Uterus (tissue), 4 donors: ENCODE measurements at places on chromosomes 7 and 10.
A peak's percentile ranks its signal among the peaks of the same experiment; 100 is the strongest.

GRCh38 chr7:86667732-86668131 is 24.0 kb downstream of the GRM3 start:
- no peak overlapping the region for H3K27ac ChIP-seq
- no peak overlapping the region for H3K4me3 ChIP-seq
- no peak for DNase-seq
- no peaks in the 10 kb centered on the region for H3K4me1 ChIP-seq

DNA sequence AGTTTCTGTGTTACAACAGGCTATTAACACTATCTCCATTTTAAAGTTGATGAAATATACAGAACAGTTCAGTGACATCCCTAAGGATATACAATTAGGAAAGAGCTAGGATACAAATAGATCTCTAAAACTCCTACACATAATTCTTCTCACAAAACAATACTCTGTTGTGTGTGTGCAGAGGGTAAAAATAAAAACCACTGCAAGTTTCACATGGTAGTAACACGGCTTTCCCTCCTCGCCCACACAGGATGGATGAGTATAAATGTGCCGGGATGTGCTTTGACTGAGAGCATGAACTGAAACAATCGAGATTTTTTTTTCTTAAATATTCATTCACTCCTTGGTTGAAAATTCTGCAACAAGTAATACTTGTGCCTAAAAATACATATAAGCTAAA is 131.5 kb upstream of the C1QL3 start:
- DNase-seq: no peak
- no peaks in the 10 kb centered on the region for H3K27me3 ChIP-seq
- H3K4me1 ChIP-seq: no peaks in the 10 kb centered on the region
- H3K36me3 ChIP-seq: no peaks in the 10 kb centered on the region
- H3K4me3 ChIP-seq: no peak overlapping the region
- H3K27ac ChIP-seq: no peak overlapping the region

DNA sequence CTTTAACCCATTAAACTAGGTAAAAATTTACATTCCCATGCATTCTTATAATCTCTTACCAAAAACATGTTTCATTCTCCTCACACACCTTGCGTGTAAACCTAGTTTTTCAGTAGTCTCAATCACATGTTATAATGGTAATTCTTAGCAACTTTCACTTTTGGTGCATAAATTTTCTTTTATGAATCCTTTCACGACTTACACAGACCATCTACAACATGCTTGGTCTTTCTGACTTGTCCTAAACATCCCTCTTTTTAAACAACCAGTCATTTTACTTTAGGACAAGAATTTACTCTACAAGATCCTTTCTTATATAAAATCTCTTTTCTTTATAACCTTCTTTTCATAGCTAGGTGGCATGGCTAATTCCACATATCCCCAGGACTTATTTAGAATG is 25.8 kb downstream of the FBXL13 start:
- H3K4me1 ChIP-seq: no peaks in the 10 kb centered on the region
- no peak overlapping the region for H3K4me3 ChIP-seq
- H3K27ac ChIP-seq: no peak overlapping the region
- no peaks in the 10 kb centered on the region for H3K27me3 ChIP-seq

DNA sequence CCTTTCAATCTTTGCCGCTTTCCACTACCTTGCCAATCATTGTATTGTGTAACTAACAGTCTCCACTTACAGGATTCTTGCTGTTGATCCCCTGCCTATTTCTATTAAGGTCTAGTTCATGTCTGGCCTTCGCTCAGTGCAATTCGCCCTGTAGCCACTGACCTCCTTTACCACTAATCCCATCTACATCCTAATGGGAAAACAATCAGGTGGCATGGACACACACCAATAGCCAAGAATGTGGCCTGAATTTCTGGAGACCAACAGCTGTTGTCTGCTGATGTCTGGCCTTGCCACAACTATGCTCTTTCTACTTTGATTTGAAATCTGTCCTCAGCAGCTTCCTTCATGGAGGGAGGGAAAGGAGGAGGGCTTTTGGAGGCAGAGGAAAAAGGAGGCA is 546.2 kb downstream of the SORCS3 start:
- no peak overlapping the region for H3K4me3 ChIP-seq
- H3K27me3 ChIP-seq: no peaks in the 10 kb centered on the region
- H3K4me1 ChIP-seq: no peaks in the 10 kb centered on the region
- no peak overlapping the region for H3K27ac ChIP-seq

GRCh38 chr10:15652117-15652516 is 67.6 kb downstream of the ITGA8 start:
- H3K4me1 ChIP-seq: no peaks in the 10 kb centered on the region
- no peak overlapping the region for H3K4me3 ChIP-seq
- no peak overlapping the region for H3K27ac ChIP-seq
- no peaks in the 10 kb centered on the region for H3K27me3 ChIP-seq
- no peaks in the 10 kb centered on the region for H3K36me3 ChIP-seq

- H3K4me3 ChIP-seq: no peak overlapping the region
- H3K27ac ChIP-seq: no peak overlapping the region
- H3K27me3 ChIP-seq: no peaks in the 10 kb centered on the region
- no peaks in the 10 kb centered on the region for H3K4me1 ChIP-seq
These were observed 328.0 kb downstream of the PLXDC2 start for GRCh38 chr10:20144268-20144667.

DNA sequence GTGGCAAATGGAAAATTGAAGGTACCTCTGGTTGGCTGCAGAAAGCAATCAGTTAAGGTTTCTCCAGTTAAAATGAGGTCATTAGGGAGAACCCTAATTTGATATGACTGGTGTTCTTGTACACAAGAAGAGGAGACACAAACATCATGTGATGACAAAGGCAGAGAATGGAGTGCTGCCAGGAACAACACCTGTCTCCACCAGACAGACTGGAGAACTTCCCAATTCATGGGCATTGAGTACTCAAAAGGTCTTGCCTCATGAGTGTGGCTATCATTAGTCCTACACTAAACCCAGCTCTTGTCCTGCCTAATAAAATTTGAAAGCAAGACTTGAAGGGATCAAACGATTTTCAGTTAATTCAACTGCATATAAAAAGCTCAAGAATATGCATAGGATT is 152.6 kb downstream of the PTPN20 start:
- H3K27me3 ChIP-seq: no peaks in the 10 kb centered on the region
- H3K4me3 ChIP-seq: no peak overlapping the region
- no peak overlapping the region for H3K27ac ChIP-seq
- H3K36me3 ChIP-seq: no peaks in the 10 kb centered on the region

DNA sequence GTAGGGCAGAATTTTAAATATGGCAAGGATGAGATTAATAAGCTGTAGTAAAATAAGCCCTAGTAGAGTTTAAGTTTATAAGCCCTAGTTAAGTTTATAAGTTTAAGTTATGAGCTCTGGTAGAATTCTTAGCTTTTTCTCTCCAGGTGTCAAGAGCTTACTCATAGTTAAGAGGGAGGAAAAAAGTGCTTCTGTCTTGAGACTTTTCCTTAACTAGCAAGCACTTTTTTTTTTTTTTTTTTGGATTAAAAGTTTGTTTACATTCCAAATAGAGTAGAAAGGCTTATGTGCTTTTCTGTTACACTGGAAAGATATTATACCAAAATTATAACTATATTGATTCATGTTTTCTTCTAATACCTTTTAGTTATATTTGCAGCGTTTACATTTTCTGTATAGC is 25.5 kb upstream of the MPP7 start:
- no peaks in the 10 kb centered on the region for H3K27me3 ChIP-seq
- no peak overlapping the region for H3K4me3 ChIP-seq
- H3K4me1 ChIP-seq: peaks cover 10% of the 10 kb centered on the region
- H3K27ac ChIP-seq: peak overlapping the region; percentile 72
- no peaks in the 10 kb centered on the region for H3K36me3 ChIP-seq

DNA sequence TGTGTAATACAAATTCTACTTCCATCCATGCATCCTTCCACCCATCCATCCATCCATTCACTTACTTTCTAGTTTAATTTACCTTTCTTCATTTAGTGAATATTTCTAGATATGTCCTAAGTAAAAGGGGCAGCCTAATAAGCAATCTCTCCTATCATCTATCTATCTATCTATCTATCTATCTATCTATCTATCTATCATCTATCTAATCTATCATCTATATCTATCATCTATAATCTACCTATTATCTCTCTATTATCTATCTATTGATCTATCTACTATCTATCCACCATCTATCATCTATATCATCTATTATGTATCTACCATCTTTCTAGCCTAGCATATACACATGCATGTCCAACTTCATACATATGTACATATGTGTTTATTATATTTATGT is 104.2 kb downstream of the PTPN20 start:
- H3K4me3 ChIP-seq: no peak overlapping the region
- no peaks in the 10 kb centered on the region for H3K36me3 ChIP-seq
- no peaks in the 10 kb centered on the region for H3K4me1 ChIP-seq
- DNase-seq: no peak
- no peaks in the 10 kb centered on the region for H3K27me3 ChIP-seq

DNA sequence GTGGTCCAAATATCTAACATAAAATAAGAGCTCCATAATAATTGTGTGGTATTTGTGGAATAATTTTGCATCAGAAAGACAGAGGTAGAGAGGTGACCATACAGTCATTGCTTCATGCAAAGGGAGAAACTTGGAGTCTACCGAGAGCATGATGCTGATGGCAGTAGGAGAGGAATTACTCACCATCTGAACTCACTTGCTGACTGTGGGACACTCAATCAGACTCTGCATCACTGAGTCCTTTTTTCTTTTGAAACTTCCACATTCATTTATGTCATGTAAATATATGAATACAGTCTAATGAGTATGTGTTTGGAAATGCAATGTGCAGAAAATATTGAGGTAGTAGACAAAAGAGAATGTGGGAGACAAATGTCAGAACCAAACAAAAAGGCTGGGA is 933.8 kb downstream of the REEP3 start:
- no peaks in the 10 kb centered on the region for H3K27me3 ChIP-seq
- no peak for DNase-seq
- H3K27ac ChIP-seq: no peak overlapping the region
- H3K4me1 ChIP-seq: no peaks in the 10 kb centered on the region
- no peak overlapping the region for H3K4me3 ChIP-seq
- H3K36me3 ChIP-seq: no peaks in the 10 kb centered on the region

GRCh38 chr10:49382226-49382625 is 13.7 kb downstream of the DRGX start:
- DNase-seq: no peak
- H3K4me1 ChIP-seq: no peaks in the 10 kb centered on the region
- H3K27ac ChIP-seq: no peak overlapping the region
- H3K36me3 ChIP-seq: no peaks in the 10 kb centered on the region

GRCh38 chr7:48130658-48131108 is 40.6 kb upstream of the ABCA13 start:
- H3K27me3 ChIP-seq: no peaks in the 10 kb centered on the region
- H3K27ac ChIP-seq: no peak overlapping the region
- no peaks in the 10 kb centered on the region for H3K4me1 ChIP-seq
- DNase-seq: no peak
- H3K4me3 ChIP-seq: no peak overlapping the region

DNA sequence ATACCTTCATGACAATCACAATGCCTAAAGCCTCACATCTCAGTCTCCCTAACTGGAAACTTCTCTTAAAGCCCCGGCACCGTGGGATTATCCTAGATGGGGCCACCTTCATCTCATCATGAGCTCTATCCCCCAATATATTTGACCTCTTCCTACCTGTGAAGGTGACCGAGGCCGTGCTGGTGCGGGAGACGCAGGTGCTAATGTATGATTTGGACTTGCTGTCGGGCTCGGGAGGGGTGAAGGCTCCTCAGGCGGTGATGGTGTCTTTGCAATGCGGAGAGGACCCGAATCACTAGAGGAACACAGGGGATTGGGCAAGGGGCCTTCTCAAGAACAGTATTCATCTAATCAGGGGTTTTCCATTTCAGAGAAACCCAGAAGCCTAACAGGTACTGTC is 168.4 kb downstream of the AMPH start:
- H3K36me3 ChIP-seq: no peaks in the 10 kb centered on the region
- H3K4me3 ChIP-seq: no peak overlapping the region
- no peak overlapping the region for H3K27ac ChIP-seq
- no peaks in the 10 kb centered on the region for H3K4me1 ChIP-seq
- H3K27me3 ChIP-seq: no peaks in the 10 kb centered on the region

GRCh38 chr7:2710901-2711551 is 23.0 kb downstream of the AMZ1 start:
- H3K4me1 ChIP-seq: no peaks in the 10 kb centered on the region
- H3K36me3 ChIP-seq: no peaks in the 10 kb centered on the region
- no peak overlapping the region for H3K4me3 ChIP-seq
- DNase-seq: no peak
- H3K27me3 ChIP-seq: no peaks in the 10 kb centered on the region
- no peak overlapping the region for H3K27ac ChIP-seq

- H3K27me3 ChIP-seq: no peaks in the 10 kb centered on the region
- no peaks in the 10 kb centered on the region for H3K4me1 ChIP-seq
- no peaks in the 10 kb centered on the region for H3K36me3 ChIP-seq
- H3K27ac ChIP-seq: no peak overlapping the region
These were observed 9.4 kb upstream of the HERC4 start for GRCh38 chr10:68084469-68084868.

DNA sequence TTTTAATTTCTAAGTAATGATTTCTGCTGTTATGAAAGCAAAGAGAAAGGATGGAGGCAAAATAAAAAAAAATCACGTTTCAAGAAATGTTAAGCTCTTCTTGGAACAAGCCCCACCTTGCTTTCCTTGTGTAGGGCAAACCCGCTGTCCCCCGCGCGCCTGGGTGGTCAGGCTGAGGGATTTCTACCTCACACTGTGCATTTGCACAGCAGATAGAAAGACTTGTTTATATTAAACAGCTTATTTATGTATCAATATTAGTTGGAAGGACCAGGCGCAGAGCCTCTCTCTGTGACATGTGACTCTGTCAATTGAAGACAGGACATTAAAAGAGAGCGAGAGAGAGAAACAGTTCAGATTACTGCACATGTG is 2.4 kb downstream of the ADRB1 start:
- no peaks in the 10 kb centered on the region for H3K4me1 ChIP-seq
- DNase-seq: no peak
- H3K27ac ChIP-seq: no peak overlapping the region
- H3K4me3 ChIP-seq: no peak overlapping the region
- H3K27me3 ChIP-seq: peaks cover 4% of the 10 kb centered on the region

DNA sequence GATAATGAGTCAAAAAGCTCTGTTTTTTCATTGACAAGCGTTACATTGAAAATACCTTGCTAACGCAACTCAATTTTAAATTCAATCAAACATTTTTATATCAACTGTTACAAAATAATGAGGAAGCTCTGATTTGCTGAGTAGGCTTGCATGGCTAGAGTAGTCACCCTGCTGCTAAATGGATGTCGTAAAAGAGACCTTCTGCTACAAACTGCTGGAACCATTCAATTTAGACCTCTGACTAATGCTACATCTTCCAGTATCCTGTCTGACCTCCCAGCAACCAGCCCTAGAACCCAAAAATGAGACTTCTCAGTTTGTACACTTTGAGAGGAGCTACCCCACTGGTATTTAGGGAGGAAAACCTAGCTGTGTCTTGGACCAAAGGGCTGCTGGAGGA is 84.0 kb upstream of the ELMO1 start:
- H3K36me3 ChIP-seq: no peaks in the 10 kb centered on the region
- no peaks in the 10 kb centered on the region for H3K27me3 ChIP-seq
- no peak for DNase-seq
- H3K4me3 ChIP-seq: no peak overlapping the region
- no peak overlapping the region for H3K27ac ChIP-seq

- H3K27ac ChIP-seq: peak overlapping the region; percentile 85
- no peak for DNase-seq
- H3K27me3 ChIP-seq: no peaks in the 10 kb centered on the region
- H3K4me3 ChIP-seq: no peak overlapping the region
These were observed 266.9 kb upstream of the KLF14 start for GRCh38 chr7:131000873-131001272.

GRCh38 chr7:113622796-113623195 is 296.0 kb downstream of the PPP1R3A start:
- H3K27ac ChIP-seq: no peak overlapping the region
- no peaks in the 10 kb centered on the region for H3K27me3 ChIP-seq
- no peak for DNase-seq
- no peak overlapping the region for H3K4me3 ChIP-seq

- no peak for DNase-seq
- no peaks in the 10 kb centered on the region for H3K27me3 ChIP-seq
- no peak overlapping the region for H3K27ac ChIP-seq
- no peaks in the 10 kb centered on the region for H3K4me1 ChIP-seq
These were observed 66.7 kb upstream of the LEP start for GRCh38 chr7:128174386-128174785.
